H9 (cell line): ENCODE measurements at places on chromosomes 2 and 18. TPM values are rescaled to one million over a fixed set of nuclear protein-coding genes. Genes with fewer than 3 reads are reported as not detected.

Gene SPTBN1
- total RNA-seq, result 160 and 164 TPM in 2 replicates

DNA sequence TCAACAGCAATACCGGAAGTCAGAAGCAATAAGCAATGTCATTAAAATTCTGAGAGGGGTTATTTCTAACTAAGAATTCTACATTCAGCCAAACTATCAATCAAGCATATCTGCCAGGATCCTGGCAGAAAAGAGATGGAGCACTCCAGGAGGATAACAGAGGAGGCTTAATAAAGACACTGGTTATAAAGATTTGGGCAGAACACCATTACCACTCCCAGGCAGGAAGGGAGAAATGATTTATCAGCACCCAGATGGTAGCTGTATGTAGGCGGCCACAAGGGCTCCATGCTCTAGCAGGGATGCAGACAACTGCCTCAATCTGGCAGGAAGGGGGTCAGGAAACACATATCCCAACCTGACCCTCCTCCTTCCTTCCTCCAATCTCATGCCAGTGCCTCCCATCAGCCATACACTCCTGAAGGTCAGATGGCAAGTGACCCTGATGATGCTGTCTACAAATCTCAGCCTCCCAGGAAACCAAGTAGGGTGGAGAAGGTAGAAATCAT is 20.5 kb upstream of the TNFAIP6 start:
- H3K4me3 ChIP-seq, result no peak overlapping the region
- peaks cover 7% of the 10 kb centered on the region for H3K36me3 ChIP-seq
- H3K27me3 ChIP-seq, result no peaks in the 10 kb centered on the region
- no peak overlapping the region for H3K27ac ChIP-seq
- peaks cover 2% of the 10 kb centered on the region for H3K4me1 ChIP-seq
- DNase-seq, result no peak

DNA sequence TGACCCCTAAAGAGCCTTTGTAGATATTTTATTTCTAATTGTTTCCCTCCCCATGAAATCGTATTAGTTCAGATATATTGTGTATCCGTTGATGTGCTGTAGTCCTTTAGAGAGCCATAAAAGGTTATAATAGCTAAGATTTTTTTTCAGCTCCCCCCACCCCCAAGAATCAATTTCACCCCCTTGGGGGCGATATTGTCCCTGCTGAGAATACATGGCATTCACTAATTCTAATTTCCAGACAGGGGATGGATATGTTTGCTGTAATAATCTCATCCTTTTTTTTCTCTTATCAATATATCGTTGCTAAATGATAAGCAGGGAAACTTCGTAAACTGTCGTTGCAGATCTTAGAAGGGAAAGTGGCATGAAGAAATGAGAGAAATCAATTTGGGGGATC is 530.7 kb downstream of the TMEM182 start:
- H3K4me1 ChIP-seq, result peaks cover 13% of the 10 kb centered on the region
- H3K27me3 ChIP-seq, result no peaks in the 10 kb centered on the region
- H3K36me3 ChIP-seq, result no peaks in the 10 kb centered on the region

GRCh38 chr2:150981826-150982225 is 279.8 kb downstream of the RBM43 start:
- H3K27me3 ChIP-seq, result no peaks in the 10 kb centered on the region
- H3K4me3 ChIP-seq, result no peak overlapping the region
- no peak for DNase-seq
- no peaks in the 10 kb centered on the region for H3K36me3 ChIP-seq

DNA sequence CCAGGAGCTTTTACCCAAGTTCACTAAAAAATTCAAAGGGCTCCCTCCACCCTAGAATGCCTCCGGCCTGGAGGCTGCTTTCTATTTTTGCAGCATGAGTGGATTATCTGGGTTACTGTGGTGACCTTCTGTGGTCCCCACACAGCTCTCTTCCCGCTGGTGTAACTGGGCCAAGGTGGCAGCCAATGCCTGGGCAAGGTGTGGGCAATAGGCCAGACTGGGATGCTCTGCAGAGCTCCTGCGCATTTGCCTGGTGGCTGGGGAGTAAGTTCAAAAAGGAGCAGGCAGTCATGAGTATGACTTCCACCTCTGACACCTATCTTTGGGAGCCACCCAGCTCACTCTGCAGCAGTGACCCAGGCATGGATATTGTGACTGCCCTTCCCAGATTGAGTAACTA is 130.5 kb upstream of the SPRED2 start:
- no peaks in the 10 kb centered on the region for H3K27me3 ChIP-seq
- H3K27ac ChIP-seq, result no peak overlapping the region
- DNase-seq, result no peak
- no peaks in the 10 kb centered on the region for H3K36me3 ChIP-seq
- peaks cover 7% of the 10 kb centered on the region; the same call in 1 of the 2 replicates for H3K4me1 ChIP-seq
- H3K4me3 ChIP-seq, result no peak overlapping the region

GRCh38 chr18:59249199-59249774 is 24.0 kb downstream of the RAX start:
- no peaks in the 10 kb centered on the region for H3K36me3 ChIP-seq
- no peaks in the 10 kb centered on the region for H3K4me1 ChIP-seq
- peak; percentile 55 for DNase-seq
- no peak overlapping the region for H3K4me3 ChIP-seq
- H3K27ac ChIP-seq, result no peak overlapping the region

DNA sequence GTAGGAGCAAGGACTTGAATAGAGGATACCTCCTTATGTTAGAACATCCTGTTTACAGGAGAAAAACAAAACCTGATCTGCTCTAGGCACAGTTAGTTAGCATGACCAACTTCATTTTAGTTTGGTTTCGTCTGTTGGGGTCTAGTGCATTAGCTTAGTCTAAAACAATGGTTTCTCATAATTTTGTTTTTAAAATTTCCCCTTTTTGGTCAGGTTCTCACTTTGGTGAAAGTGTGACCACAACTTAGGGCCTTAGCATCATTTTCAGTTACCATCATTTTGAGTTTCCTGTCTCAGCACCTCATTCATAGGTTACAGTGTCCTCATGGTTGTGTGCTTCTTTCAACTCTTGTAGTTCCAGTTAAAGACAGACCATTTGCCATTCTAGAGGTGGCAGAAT is 1277.0 kb upstream of the SLC39A10 start:
- DNase-seq, result no peak
- H3K4me1 ChIP-seq, result no peaks in the 10 kb centered on the region
- no peak overlapping the region for H3K4me3 ChIP-seq
- no peak overlapping the region for H3K27ac ChIP-seq
- no peaks in the 10 kb centered on the region for H3K27me3 ChIP-seq

Gene FEV
- not detected in 2 replicates for total RNA-seq

GRCh38 chr2:198645816-198646215 is 811.9 kb downstream of the SATB2 start:
- H3K4me3 ChIP-seq, result no peak overlapping the region
- no peak overlapping the region for H3K27ac ChIP-seq
- no peak for DNase-seq
- H3K36me3 ChIP-seq, result no peaks in the 10 kb centered on the region

- H3K36me3 ChIP-seq, result peaks cover 72% of the 10 kb centered on the region
- peak; percentile 51 for DNase-seq
Measured at GRCh38 chr2:10792660-10793400, 19.8 kb downstream of the PDIA6 start.

- no peak for DNase-seq
- H3K27me3 ChIP-seq, result no peaks in the 10 kb centered on the region; the same call in 1 of the 2 replicates
- no peak overlapping the region for H3K27ac ChIP-seq
- no peaks in the 10 kb centered on the region for H3K4me1 ChIP-seq
- H3K36me3 ChIP-seq, result peaks cover 24% of the 10 kb centered on the region; the same call in 2 of the 3 replicates
Measured at GRCh38 chr18:10546557-10547300, 20.9 kb downstream of the NAPG start.

DNA sequence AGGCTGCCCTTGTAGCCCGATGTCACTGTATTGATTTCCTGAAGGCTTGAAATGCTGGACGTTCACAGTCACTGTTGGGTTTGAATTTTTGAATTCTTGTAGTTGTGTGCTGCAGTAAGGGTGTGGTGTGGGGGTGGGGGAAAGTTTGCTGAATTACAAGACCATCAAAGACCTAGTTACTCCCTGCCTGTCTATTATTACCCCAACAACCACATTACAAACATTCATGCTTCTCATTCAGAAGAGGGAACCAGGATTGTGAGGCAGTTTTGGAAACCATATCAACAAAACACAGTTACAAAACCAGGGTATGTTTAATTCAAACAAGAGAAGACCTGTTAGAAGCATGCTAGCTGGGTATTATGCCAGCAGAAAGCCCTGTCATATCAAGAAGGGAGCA is 85.8 kb downstream of the CLHC1 start:
- H3K4me1 ChIP-seq, result no peaks in the 10 kb centered on the region
- H3K36me3 ChIP-seq, result no peaks in the 10 kb centered on the region
- DNase-seq, result no peak
- no peak overlapping the region for H3K4me3 ChIP-seq
- H3K27ac ChIP-seq, result no peak overlapping the region

Gene SFT2D3
- 4.7 and 5.0 TPM in 2 replicates for total RNA-seq

Gene FLACC1
- 0.42 TPM in 1 of 2 replicates, not detected in the other for total RNA-seq

GRCh38 chr2:158926478-158926948 is 41.9 kb upstream of the TANC1 start:
- H3K27ac ChIP-seq, result no peak overlapping the region
- H3K27me3 ChIP-seq, result no peaks in the 10 kb centered on the region
- H3K4me1 ChIP-seq, result peaks cover 2% of the 10 kb centered on the region; the same call in 1 of the 2 replicates
- DNase-seq, result no peak
- H3K36me3 ChIP-seq, result no peaks in the 10 kb centered on the region; the same call in 1 of the 3 replicates

DNA sequence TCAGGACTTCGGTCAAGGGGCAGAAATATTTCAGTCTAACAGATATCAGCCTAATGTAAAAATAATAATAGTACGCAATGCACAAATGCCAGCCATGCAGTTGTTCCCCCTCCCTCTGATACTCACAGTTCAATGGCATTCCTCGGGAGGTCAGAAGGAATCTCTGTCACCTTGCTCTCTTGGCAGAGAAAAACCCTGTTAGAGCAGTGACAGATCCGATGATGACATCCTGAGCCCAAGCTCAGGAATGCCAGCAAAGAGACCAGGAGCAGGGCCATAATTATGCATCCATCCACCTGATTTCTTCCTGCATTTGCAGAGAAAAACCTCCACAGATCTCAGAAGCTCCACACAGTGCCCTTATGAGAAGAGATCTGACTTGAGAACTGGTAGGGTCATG is at the start of gene FSHR:
TSS of gene FSHR (minus strand) at position 376 of the 400 bp plus-strand sequence. CDS start at position 278, 98 bp downstream.
- DNase-seq, result peak; percentile 30
- no peak within 1 kb of the TSS for H3K27ac ChIP-seq
- H3K27me3 ChIP-seq, result no peaks in the 10 kb centered on the region
- no peaks in the 10 kb centered on the region for H3K36me3 ChIP-seq

GRCh38 chr2:149808556-149808955 is 221.0 kb upstream of the MMADHC start:
- DNase-seq, result no peak
- H3K36me3 ChIP-seq, result no peaks in the 10 kb centered on the region
- no peaks in the 10 kb centered on the region for H3K4me1 ChIP-seq
- H3K27ac ChIP-seq, result no peak overlapping the region
- no peaks in the 10 kb centered on the region for H3K27me3 ChIP-seq

Gene AKAIN1
- not detected in 2 replicates for total RNA-seq

DNA sequence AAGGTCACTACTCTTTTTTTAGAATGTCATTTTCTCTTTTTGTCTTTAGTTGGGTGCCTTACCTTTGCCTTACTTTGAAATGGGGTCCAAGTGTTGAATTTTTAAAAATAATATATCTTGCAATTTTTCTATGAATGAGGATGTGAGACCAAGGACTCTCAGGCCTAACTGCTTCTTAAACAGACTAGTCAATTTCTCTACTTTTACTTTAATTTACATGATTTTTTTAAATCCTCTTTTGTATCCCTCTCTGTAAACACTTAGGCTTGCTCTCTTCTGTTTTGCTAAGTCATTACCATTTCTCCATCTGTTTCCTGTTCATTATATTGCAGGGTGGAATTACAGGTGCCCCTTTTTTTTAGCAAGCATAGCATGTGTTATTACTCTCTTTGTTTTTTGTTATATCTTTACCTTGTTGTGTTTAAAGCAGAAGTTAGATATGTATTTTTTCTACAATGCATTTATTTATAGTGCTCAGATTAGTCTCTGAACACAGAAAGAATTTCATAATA is 261.8 kb downstream of the SPAG16 start:
- no peaks in the 10 kb centered on the region for H3K36me3 ChIP-seq
- no peak overlapping the region for H3K4me3 ChIP-seq

DNA sequence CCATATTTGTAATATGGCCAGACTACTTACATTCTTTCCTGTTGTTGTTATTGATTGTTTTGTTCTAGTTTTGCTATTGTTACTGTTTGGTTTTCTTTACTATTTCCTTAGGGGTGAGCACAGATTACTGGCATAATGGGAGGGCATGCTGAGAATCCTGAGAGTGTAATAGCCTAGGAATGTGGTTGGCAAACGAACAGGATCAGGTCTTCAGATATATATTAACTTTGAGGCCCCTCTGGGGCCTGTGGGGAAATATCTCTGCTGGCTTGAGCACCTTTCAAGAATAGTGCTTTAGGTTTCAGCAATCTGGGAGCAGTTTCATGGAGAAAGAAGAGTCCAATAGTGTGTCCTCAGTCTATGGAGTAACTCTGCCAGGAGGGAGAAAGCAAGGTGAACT is 144.4 kb downstream of the THSD7B start:
- H3K27me3 ChIP-seq, result no peaks in the 10 kb centered on the region
- no peak for DNase-seq
- no peaks in the 10 kb centered on the region for H3K4me1 ChIP-seq

DNA sequence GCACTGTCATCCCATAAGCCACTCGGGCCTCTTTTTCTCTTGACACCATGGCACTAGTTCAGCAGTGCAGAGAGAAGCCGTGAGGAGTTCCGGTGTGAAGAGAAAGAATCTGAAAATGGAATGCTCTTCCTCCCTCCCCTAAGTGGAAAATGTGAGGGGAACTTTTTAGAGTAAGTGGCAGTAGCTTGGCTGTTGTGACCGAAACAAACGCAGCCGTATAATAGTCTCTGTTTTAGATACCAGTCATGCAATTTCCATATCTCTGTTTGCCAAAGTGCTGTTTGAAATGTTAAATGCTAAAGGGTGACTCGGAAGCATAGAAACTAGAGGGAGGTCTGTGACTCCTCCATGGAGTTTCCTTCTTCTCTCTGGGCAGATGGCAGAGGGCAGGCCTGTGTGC is 122.9 kb downstream of the MTCL1 start:
- H3K4me3 ChIP-seq, result no peak overlapping the region
- H3K27ac ChIP-seq, result no peak overlapping the region
- H3K36me3 ChIP-seq, result peaks cover 17% of the 10 kb centered on the region
- DNase-seq, result no peak
- no peaks in the 10 kb centered on the region; the same call in 1 of the 2 replicates for H3K4me1 ChIP-seq

DNA sequence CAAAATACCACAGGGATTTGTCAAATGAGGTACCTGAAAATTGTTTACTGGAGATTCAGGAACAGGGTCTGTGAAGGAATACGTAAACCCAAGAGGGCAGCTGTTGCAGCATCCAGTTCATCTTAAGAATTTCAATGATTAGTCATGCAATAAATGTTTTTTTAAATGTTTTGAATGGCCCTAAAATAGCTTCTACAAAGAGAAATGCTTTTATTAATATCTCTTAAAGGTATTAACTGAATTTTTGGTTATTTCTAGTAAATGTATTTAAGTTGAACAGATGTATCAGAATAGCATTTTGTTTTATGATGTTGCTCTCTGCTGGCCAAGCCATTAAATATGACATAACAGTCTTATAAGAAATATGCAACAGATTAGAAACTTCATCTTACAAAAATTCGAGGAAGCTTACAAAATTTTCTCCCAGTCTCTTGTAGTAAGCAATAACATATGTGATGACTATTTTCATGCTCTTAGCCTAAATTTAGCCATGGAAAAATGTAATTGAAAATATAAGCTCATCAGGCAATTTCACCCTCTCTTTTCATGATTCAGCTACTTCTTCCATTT is 863.9 kb downstream of the SUCLG1 start:
- no peaks in the 10 kb centered on the region for H3K27me3 ChIP-seq
- DNase-seq, result no peak
- H3K36me3 ChIP-seq, result peaks cover 6% of the 10 kb centered on the region; the same call in 2 of the 3 replicates
- H3K4me1 ChIP-seq, result no peaks in the 10 kb centered on the region
- H3K4me3 ChIP-seq, result no peak overlapping the region
- no peak overlapping the region for H3K27ac ChIP-seq

Gene TEX261
- total RNA-seq, result 19.2 and 23.9 TPM in 2 replicates
